ENCODE measurements at places on chromosomes 7 and 10. TPM values are rescaled to one million over a fixed set of nuclear protein-coding genes. Genes with fewer than 3 reads are reported as not detected.

Gene COBL
- total RNA-seq, result 11.9 TPM

Gene NPFFR1
- total RNA-seq, result 0.59 TPM

Gene GIMAP8
- total RNA-seq, result 5.4 TPM

Gene POLL
- 11.0 TPM for total RNA-seq

Gene GPR85
- total RNA-seq, result 1.9 TPM

Gene STAMBPL1
- 16.9 TPM for total RNA-seq

Gene CFAP69
- 15.3 TPM for total RNA-seq

Gene CEP41
- total RNA-seq, result 5.4 TPM

Gene PPP1R3C
- total RNA-seq, result 71.7 TPM

Gene TMEM130
- 1.3 TPM for total RNA-seq

Gene ZNF727
- 0.30 TPM for total RNA-seq

Gene CNNM1
- total RNA-seq, result 0.20 TPM

Gene HDAC9
- 28.2 TPM for total RNA-seq

Measured in skin of body (tissue), 3 donors.